GM20000 (cell line): ENCODE measurements at places on chromosomes 11 and 22.
A peak's percentile ranks its signal among the peaks of the same experiment; 100 is the strongest.

DNA sequence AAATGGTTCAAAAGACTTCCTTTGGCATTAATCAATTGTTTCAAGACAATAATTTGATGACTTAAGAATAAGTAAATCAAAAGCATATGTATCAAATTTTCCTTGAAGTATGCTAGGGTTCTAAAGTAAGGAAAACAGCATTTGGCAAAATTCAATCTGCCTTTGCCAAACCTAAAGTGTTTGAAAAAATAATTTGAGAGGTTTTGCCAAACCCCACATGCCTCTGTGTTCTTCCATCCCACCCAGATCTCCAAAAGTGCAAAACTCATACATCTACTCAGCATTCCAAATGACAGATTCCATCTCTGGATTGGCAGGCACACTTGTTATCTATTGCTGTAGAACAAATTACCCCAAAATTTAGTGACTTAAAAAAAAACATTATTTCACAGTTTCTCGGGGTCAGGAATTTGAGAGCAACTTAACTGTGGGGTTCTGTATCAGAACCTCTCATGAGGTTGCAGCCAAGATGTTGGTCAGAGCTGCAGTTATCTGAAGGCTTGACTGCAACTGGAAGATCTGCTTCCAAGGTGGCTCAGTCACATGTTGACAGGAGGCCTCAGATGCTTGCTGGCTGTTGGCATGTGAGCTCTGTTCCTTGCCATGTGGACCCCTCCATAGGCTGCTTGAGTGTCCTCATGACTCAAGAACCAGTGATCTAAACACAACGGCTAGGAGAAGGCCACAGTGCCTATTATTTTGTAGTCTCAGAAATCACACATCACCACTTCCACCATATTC is 100.6 kb upstream of the ARHGAP42 start:
- no peak for DNase-seq

DNA sequence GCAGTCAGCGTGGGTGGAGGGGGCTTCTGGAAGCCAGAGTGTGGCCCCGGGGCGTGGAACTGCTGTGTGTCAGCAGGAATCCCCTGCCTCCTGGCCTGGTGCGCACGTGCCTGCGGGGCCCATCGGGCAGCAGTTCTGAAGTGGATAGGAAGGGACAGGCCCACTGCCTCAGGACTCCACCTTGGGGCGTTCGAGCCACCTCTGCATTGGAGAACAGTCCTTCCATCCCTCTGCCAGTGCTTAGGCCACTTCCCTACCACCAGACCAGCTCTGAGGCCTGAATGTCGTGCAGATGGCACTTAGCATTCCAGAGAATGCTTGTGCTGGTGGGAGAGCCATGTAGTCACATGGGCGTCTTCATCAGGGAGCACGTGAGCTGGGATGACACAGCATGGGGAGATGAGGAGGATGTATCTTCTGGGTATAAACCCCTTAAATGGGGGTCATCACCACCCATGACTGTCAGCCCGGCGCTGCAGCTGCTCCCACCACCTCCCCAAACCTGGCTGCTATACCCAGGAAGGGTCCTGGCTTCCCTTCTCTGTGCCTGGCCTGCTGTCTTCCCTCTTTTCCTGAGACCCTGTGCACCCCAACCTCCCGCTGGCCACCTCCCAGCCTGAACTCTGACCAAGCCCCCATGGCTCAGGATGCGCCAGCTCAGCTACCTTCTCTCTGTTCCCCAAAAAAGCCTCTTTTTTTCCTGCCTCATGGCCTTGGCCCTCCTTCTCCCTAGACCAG is 9.7 kb downstream of the INCENP start:
- no peak for DNase-seq

DNA sequence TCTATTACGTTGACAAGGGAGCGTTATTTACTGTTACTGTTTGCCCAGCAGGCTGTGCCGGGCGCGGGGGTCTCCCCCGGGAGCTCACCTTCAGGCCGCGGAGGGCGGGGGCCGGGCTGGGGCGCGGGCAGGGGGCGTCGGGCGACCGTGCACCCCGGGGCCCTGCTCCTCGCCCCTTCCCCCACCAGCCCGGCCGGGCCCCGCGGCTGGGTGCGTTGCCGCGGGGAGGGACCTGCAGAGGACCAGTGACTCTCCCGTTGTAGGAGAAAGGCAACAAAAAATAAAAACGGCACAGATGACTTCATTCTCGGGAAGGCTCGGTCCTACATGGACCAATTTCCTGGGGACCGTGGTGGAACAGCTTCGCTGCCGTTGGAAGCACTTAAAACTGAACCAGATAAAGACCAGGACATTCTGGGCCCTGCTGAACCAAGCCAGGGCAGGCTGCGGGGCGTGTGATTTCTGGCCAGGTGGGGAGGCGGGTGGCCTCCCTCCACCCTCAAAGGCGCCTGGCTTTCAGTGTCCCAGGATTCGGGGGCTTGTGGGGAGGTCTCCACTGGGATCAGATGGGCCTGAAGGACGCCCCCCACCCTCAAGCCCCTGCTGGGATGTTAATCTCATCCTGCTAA is 57.4 kb downstream of the IGLL1 start:
- no peak for DNase-seq

- no peak for DNase-seq
Observed at GRCh38 chr22:48705159-48705916, 1122.3 kb downstream of the BRD1 start.

DNA sequence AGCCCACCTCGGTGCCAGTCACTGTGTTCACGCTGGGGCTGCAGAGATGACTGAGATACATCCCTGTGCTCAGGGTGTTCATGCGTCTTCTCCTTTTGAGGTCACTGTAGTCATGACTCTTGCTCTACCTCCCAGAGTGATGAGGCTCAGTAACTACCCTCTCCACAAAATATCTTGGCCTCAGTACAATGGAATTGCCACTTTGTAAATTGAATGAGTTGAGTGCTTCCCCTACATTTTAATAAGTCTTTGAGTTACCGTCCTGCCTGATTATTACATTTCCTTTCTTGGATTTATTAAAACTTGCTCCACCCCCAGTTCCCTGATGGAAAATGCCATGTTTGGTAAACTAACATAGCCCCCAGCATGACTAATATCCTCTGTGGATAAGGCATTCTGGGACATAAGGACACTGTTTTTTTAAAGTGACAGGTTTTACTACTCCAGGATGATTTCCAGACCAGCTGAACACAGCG is 15.9 kb downstream of the PRSS23 start:
- no peak for DNase-seq

DNA sequence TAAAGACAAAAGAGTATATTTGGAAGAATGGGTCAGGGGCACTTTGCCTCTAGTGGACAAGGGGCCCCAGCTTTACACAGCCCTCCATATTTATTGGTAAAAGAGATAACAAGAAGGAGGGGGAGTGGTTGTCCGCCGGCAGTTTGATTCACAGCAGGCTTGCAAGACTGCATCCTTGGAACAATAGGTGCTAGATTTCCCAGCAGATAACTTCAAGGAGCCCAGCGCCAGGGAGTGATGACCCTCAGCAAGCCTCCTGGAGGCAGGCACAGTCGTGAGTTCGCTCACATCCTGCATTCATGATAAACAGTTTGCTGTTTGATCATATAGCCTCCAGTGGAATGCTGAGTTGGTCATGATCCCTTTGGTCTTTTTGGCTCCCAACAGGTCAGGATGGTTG is 67.8 kb upstream of the INCENP start:
- no peak for DNase-seq

GRCh38 chr11:121152764-121153163 is 51.7 kb downstream of the TECTA start:
- no peak for DNase-seq

- DNase-seq: no peak
Observed at GRCh38 chr22:39292561-39293074, 26.8 kb downstream of the RPL3 start.

GRCh38 chr22:19615867-19616581 is 91.8 kb upstream of the CLDN5 start:
- DNase-seq: no peak

- DNase-seq: peak; percentile 47
Observed at GRCh38 chr11:79437278-79437980, 3.4 kb downstream of the TENM4 start.

GRCh38 chr22:23065069-23065451 is 5.3 kb upstream of the GNAZ start:
- no peak for DNase-seq

GRCh38 chr11:11570823-11571222 is 51.0 kb downstream of the GALNT18 start:
- no peak for DNase-seq

DNA sequence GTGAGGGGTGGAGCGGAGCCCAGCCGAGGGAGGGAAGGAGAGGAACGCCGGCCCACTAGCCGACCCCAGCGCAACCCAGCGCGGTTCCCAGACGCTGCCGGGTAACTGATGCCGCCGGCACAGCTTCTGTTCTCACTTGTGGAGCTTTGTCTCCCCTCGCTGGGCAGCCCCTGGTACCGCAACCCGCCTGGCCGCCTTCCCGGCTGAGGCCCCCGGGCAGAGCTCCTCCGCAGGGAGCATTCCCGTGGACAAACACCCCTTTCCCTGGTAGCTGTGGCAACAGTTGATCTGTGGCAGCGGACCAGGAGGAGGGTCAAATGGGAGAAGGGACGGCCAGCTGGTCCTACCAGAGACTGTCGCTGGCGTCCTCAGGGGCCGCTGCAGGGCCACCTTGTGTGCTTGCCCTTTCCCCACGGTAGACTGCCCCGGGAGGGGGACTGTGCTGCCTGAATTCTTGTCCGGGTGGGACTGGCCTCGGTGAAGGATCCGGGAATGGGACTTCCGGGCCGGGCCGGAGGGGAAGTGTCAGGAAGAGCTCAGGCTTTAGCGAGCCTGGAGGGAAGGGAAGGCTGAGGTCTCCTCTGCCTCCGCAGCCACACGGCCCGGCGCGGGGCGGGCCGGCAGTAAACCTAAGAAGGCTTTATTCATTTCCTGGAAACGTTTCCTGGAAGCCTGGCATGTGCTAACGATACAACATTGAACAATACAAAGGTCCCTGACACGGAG is 468.0 kb downstream of the OPCML start:
- DNase-seq: peak; percentile 23

DNA sequence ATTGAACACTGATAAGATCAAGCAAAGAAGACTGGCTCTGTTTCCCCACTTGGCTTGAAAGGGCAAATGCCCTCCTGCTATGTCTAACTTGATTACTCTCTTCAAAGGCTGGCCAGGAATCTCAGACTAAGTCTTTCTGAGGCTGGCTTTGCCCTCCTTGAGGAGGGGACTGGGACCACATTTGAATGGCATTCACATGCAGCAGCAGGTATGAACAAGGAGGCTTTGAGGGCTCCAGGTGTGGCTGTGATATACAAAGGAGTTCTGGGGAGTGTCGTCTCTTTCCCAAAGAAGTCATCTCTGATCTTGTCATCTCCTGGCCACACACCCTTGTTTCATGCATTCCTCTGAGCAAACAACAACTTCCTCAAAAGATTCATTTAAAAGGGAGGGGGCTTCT is 130.8 kb downstream of the ARL14EP start:
- no peak for DNase-seq

DNA sequence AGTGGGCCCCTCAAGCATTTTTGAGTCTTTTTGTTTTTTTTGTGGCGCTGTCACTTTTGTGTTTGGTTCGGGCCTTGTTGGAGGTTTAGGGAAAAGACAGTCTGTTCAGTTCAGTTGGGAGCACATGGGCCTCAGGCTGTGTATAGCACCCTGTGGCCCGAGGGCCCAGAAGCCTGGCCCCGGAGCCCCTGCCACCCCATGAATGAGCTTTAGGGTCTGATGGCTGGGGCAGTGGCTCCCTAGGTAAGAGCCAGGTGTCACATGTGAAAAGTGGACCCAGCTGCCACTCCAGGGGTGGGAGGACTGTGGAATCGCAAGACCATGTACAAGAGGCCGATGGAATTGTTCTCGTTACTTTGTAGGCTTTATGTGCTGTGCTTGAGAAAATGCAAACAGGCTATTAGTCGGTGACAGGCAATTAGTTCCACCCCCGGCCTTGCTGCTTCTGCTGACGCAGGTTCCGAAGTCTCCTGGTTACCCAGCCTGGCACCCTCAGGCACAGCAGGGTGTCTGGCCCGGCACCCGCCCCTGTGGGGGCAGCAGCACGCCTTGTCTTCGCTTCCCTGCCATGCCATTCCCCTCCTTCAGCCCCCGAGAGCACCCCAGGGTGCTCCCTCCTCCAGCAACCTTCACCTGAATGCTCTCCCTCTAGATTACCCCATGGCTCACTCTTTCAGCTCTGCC is 38.2 kb upstream of the PARVG start:
- no peak for DNase-seq

DNA sequence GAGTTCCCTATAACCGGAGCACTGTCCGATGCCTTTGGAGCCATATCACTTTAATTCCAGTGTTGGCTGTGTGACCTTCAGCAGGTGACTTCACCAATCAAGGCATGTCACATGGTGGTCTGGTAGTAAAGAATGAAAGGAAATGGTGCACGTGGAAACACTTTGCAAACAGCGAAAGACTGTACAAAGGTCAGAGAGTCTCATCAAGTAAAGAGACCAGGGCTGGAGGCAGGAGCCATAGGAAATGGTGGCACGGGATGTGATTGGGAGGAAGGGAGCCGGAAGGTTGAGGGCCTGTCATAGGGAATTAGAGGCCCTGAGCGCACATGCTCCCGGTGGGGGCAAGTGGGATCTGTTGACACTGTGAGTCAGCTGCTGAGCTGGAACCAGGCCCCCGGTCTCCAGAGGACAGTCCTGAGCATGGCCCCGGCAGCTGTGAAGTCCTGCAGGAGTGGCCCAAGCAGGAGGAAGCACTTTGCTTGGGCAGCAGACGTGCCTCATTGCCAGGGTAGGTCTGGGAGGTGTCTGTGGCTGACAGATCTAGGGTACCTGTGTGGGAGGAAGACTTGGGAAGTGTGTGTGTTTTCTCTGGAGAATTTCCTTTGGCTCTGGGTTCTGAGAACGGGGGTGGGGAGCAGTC is 2.0 kb downstream of the DAGLA start:
- no peak for DNase-seq

DNA sequence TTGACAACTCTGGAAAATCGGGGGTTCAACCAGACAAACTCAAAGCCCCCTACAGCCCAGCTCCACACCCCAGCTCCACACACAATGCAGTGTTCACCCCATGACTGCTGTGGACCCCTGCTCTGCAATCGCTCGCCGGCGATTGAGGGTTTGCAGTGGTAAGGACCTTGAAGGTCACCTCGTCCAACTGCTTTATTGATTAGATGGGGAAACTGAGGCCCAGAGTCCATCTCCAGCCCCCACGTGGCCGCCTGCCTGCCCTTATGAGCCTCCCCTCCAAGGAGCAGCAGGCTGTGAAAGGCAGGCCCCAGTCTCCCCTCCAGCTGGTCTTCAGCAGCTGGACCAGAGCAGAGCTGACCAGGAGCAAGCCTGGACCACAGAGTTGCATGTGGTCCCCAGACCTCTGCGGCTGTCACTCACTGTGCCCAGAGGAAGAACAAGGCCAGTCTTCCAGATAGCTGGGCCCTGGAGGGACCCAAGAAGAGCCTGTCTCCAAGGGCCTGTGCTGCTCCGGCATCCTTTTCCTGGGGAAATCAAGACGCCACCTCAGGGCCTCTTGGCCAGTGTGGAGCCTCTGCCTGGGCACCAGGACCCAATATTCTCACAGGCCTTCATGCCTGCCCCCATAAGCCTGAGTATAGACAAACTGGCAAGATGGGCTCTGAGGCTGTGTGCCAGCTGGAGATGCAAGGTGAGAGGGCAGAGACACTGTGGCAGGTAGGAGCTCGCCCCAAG is 8.8 kb upstream of the LINC01488 start:
- DNase-seq: no peak

- peak; percentile 3 for DNase-seq
Observed at GRCh38 chr11:66363187-66363601, 8.4 kb downstream of the SLC29A2 start.

GRCh38 chr11:27254744-27255446 is 108.1 kb downstream of the CCDC34 start:
- no peak for DNase-seq
